HEK293T (cell line): ENCODE measurements at places on chromosomes 16 and 17.

- DNase-seq: peak; percentile 94
These were observed at the start of gene TPPP3 for GRCh38 chr16:67393111-67393787. TPPP3 (minus strand) TSS chr16:67393498; CDS start chr16:67391111, 2,387 bp downstream.

DNA sequence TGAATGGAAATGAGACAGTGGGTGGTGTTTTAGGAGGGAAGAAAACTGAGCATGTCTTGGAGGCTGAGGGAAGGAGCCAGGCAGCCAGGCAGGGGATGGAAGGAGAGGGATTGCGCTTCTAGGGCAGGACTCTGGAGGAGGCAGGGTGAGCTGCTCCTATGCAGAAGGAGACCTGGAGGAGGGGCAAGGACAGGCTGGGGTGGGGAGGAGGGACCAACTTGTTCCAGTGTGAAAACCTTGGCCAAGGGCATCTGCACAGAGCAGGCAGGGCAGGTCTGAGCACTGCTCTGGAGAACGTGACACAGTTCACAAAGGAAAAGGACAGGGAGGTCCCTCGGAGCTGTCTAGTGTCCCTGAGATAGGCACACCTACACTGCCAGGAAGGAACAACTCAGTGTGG, 5.5 kb downstream of the GALK1 start:
- no peak for DNase-seq

- no peak for DNase-seq
These were observed 223.2 kb upstream of the FOXF1 start for GRCh38 chr16:86286991-86287663.

GRCh38 chr17:40457964-40458791, 14.9 kb downstream of the IGFBP4 start:
- no peak for DNase-seq

DNA sequence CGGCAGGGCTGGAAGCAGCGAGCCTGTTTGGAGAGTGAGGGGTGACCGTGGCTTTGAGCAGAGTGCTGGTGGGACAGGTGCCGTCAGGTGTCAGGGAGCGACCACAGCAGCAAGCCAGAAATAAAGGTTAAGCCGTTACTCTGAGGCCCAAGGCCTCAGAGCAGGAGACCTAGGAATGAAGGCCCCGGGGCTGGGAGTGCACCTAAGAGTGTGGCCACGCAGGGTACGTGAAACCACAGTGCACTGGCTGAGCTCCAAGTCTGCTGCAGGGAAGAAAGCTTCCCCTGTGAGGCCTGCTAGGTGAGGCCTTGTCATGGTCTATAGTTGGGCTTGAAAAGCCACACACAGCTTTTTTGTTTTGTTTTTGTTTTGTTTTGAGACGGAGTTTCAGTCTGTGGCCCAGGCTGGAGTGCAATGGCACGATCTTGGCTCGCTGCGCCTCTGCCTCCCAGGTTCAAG, 8.7 kb downstream of the CLUAP1 start:
- no peak for DNase-seq

GRCh38 chr17:15213381-15214087, 51.6 kb downstream of the PMP22 start:
- no peak for DNase-seq

- peak; percentile 34 for DNase-seq
These were observed 40.1 kb downstream of the KLHDC4 start for GRCh38 chr16:87725596-87726235.

- DNase-seq: no peak
These were observed 8.3 kb upstream of the CDH5 start for GRCh38 chr16:66358231-66358630.

DNA sequence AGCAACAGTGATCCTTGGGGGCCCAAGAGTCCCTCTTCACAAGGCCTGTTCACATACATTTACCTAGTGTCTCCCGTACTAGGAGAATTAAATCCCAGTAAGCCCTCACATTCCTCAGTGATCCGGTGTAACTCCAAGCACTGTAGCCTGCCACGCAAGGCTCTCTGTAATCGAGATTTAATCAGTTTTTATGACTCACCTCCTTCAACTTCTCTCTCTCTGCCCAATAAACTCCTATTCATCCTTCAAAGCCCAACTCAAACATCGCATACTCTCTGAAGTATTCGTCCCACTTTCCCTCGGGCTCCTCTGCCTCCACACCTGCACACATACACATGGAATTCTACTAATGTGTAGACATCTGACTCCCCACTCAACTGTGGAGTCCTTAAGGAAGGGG, 141.8 kb downstream of the CMIP start:
- DNase-seq: no peak

- no peak for DNase-seq
These were observed 315.1 kb downstream of the SEC14L1 start for GRCh38 chr17:77455891-77456260.

DNA sequence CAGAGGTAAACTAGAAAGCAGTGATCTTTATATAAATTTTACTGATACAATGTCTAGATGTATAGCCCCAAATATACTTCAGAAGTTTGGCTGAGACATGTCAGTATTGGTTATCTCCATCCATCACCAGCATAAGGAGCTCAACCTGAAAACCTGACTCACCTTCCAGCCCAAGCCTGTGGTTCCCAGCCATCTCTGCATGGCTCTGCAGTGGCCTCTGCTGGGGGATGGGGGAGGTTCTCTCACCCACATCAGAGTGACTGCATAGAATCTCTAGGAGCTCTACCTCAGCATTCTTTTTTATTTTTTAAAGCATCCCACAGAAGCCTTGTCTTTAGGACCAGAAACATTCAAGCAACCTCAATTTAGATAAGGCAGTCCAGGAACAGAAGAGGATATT, 27.3 kb downstream of the USP7 start:
- DNase-seq: peak; percentile 65

- DNase-seq: peak; percentile 26
These were observed 7.9 kb upstream of the SLFN14 start for GRCh38 chr17:35568561-35568960.

- DNase-seq: no peak
These were observed 10.2 kb upstream of the GGA2 start for GRCh38 chr16:23520500-23520899.

- no peak for DNase-seq
These were observed 23.1 kb downstream of the SREBF1 start for GRCh38 chr17:17813725-17814095.

- DNase-seq: no peak
These were observed 71.0 kb downstream of the AATF start for GRCh38 chr17:37019741-37020129.

DNA sequence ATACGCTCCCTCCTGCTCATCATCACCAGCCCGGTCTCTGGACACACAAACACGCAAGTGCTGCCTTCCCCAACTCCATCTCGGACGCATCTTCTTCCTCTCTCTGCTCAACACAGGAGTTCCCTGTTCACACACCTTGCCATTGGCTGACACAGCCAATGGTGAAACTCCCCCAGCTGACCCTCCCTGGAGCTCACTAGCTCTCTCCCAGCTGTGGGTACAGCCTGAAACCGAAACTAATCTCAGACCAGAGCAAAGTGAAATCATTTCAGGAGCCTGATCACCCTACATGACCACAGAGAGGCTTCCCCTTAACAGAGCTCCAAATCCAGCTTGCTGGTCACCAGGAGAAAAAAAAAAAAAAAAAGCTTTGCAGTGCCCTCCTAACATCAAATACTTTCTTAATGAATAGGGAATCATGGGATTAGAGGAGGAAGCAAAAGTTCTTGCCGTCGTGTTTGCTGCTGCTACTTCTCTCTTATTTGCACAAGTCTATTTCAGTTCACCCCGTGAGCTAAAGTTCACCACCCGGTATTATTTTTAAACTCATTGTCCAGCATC, 8.3 kb downstream of the CUEDC1 start:
- DNase-seq: no peak

DNA sequence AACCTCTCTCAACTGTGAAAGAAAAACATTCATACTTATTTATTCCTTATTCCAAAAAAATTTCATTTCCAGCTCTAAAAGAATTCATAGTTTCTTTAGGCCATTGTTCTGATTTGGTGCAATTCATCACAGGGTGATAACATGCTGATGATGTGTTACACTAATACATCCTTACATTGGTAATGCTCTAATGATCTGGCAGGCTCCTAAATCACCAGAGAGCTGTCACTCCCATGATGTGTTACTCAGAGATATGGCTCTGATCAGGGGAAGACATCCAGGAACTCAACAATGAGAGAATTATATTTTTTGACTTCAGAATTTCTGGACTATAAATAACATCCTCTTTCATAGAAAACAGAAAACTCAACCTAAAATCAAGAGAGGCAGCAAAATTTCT, 209.3 kb downstream of the CHD9NB start:
- no peak for DNase-seq

DNA sequence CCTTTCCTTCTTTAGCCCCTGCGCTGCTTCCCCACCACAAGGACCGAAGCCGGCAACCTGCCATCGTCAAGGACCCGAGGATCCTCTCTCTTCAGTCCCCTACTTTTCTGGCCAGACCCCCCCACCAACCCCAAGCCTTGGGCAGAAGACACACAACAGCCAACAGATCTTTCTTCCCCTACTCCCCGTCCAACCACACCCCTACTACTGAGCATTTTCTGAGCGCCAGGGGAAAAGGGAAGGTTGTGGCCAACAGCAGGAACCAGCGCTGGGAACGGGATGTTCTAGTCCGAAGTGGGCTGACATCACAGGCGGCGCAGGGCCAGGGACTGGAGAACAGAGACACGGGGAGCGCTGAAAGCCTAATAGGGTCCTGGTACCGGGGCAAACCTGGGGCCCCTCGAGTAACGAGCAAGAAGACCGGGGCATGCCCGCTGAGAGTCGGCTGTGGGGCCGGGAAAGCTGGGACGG, 528 bp downstream of the PER1 start:
- no peak for DNase-seq
